ENCODE measurements at places on chromosomes 12 and 14.

DNA sequence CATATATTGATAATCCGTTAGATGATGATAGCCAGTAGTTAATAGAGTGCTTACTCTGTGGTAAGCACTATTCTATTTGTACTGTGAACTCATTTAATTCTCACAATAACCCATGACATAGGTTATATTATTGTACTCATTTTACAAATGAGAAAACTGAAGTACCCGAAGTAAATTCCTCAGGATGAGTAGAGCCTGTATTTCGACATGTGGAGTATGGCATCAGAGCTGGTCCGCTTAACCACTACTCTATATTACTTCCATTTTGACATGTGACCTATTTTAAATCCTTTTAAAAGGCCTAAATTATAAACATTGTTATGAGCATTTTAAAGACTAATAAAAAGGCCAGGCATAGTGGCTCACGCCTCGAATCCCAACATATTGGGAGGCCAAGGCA lies 8.0 kb upstream of the RAP1B start:
- no peak for DNase-seq

DNA sequence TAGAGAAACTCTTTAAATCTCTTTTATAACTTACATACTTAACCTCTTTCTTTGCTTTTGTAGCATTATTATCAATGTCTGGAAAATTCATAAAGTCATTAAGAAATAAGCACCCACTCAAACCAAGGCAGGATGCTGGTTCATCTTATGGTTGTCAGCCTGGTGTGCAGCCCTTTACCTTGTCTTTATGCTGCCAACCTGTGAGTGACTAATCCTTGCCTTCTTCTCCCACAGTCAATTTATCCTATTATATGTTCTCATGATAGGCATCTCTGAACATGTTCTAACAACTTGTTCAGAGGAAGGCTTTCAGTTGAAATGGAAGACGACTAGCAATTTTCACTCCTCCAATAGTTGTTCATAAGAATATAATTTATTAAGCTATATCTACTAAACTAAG lies 186.9 kb upstream of the CAND1 start:
- no peak for DNase-seq

DNA sequence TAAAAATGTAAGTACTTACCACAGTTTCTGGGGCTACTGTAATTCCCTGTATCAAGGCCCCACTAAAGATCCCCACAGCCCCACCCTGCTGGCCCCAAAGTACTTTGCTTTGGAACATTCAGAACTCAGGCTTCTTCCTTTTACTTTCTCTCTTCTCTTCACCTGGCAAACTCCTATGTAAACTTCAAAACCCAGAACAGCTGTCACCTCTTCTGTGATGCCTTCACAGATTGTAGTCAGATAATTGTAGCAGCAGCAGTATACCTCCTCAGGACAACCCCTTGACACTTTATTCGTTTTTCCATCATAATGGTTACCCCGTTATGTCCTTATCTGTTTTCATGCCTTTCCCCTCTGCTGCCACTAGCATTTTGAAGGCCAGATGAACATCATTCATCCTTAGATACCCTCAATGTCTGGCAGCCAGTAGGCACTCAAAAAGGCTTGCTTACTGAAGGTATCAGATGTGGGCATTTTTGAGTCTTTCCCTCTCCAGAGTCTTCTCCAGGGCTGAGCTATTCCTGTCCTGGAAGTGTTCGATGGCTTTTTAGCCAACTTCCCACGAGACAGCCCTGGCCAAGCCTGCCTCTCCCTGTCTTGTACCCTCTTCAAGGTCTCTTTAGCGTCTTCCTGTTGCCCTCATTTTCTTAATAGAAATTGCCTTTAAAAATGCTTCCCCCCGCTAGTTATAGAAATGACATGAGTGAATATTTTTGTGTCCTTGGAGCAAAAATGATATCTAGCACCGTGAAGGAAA lies 7.4 kb downstream of the PLBD2 start:
- DNase-seq: no peak

DNA sequence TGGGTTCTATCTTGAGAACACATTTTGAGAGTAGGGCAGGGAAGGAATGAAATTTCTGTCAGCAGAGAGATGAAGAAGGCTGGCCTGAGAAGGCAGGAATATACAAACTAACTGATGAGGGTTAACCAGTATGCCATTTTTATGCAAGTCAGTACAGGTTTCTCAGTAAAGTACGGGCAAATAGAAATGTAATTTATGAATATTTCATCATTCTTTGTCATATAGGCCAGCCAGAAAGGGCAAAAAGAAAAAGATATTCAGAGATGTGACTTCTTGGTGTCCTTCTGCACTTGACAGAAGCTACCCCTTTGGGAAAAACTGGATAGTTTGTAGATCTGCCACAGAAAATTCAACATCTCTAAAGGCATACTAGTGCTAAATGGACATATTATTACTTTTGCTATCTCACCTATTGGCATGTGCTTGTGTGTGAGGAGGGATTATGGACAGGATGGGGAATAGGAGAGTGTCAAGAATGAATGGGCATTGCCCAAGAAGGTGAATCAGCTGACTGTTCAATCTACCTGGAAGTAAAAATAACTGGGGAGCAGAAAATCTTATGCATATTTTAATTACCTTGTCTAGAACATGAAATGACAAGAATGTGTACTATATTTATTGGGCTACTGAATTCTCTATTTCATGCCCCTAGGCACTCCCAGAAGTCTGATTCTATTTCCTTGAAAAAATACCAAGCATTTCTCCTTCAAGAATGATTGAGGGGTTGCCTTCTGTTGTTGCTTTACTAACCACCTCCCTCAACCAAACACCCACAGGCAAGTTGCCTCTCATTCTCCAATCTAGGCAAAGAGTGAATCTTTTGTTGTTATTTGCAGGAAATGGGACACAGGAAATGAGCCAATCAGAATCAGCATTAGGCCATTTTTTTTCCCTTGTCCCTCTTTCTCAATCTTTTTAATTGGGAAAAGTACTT lies 175.1 kb upstream of the SLC38A2 start:
- no peak for DNase-seq

- DNase-seq: no peak
Measured at GRCh38 chr12:113633678-113634332, 162.1 kb upstream of the LHX5 start.

GRCh38 chr12:57213058-57213715 lies 3.4 kb upstream of the NXPH4 start:
- peak; percentile 86 for DNase-seq

Data from Caki2 (cell line).